ENCODE measurements at places on chromosomes 6 and 20. TPM values are rescaled to one million over a fixed set of nuclear protein-coding genes. Genes with fewer than 3 reads are reported as not detected.

Gene SLC17A3
- total RNA-seq: not detected

Gene PEX7
- 16.4 TPM for total RNA-seq

Gene PRSS16
- total RNA-seq: 2.8 TPM

Gene IL17A
- total RNA-seq: not detected

Gene BPI
- total RNA-seq: not detected

Gene NFATC2
- not detected for total RNA-seq

All from myometrial cell (primary cell).